ENCODE measurements at places on chromosomes 13 and 19.
A peak's percentile ranks its signal among the peaks of the same experiment; 100 is the strongest.

DNA sequence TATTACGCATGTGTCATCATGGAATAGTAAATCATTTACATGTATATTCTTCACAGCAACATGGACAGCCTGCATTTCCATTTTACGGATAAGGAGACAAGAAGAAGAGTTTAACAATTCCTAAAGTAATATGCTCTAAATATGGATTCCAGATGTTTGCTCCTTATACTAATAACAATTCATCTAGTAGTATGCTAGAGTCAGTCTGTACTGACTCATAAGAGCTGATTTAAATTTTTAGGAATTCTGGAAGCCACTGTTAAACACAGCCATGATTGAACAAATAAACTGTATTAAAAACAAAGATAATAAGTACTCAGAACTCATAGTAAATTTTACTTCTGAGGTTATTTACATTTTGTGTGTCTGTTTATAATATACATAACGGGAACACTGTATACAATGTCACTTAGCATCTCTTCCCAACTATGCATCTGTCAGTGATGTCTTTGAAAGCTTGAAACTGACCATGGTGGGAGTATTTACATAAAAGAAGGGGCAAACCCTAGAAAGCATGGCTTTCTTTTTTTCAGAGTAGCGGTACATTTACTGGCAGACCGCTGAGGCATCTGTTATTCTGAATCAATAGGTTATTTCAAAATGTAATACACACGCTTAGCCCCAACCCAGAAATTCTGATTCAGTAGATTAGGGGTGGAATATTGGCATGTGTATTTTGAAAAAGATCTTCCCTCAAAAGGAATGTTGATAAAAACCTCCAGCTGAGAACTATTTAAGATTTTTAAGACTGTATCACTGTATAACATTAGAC, 12.9 kb downstream of the ZC3H13 start:
- no peak for DNase-seq

GRCh38 chr13:85142351-85142927, 656.8 kb downstream of the SLITRK6 start:
- DNase-seq: no peak

DNA sequence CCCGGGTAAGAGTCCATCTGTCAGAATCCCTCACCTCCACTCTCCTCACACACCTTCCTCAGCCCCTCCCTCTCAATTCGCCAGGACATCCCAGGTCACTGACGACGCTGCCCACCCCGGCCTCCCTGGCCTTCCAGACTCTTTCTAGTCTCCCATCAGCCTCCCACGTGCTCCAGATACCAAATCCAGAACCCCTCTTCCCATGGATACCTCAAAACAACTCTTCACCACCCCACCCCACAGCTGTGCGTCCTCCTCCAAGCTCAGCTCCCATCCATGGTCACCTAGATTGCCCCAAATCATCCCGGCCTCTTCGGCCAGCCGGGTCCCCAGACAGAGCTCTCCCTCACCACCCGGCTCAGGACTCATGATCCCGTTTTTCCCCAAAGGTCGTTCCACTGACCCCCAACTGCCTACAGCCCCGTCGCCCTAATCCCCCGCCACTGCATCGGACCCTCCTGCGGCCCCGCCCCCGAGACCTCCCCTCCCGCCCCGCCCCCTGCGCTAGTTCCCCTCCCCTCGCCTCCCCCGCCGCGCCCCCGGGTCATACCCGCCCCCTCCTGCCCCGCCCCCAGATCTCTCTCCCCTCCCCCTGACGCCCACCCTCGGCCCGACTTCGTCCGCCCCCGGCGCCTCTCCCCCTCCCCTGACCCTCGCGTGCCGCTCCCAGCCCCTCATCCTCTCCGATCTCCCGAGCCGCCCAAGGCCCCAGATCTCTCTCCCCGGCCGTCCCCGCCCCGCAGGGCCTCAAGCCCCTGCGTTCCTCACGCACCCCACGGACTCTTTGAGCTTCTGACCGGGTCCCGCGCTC, 546 bp downstream of the UBXN6 start:
- DNase-seq: peak; percentile 91

- DNase-seq: no peak
Measured at GRCh38 chr13:31264151-31264550, 64.4 kb downstream of the B3GLCT start.

DNA sequence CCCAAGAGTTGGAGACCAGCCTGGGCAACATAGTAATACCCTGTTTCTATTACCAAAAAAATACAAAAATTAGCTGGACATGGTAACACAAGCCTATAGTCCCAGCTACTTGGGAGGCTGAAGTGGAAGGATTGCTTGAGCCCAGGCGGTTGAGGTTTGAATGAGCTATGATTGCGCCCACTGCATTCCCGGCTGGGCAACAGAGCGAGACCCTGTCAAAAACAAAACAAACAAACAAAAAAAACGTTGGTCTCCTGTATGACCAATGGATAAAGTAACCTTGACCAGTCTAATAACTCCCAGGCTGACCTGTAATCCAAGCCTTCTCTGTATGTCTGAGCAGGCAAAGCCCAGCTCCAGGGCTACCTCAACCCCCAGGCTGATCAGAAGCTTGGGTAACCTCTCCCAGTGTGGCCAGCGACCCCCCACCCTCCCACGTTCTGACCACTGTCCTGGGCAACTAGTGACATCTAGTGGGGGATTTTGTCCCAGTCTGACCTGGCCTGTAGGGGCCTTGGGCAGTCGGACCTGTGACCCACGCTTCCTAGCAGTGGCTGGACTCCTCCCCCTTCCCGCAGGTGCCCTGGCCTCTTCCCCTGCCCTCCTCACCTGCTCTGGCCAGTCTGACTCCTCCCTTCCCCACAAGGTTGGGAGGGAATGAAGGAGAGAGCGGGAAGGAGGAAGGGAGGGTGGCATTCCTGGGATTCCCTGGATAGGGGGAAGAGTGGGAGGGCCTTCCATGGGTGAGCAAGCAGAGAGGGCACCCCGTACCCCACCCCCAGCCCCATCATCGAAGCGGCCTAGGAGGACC, 1.0 kb upstream of the BCAM start:
- DNase-seq: no peak

- DNase-seq: peak; percentile 95
Measured at GRCh38 chr19:48752496-48753365, at the start of gene FUT1. TSS of gene FUT1 (minus strand) at chr19:48752641. CDS start at chr19:48751281, 1,360 bp downstream.

- DNase-seq: no peak
Measured at GRCh38 chr19:15197942-15198341, 2.9 kb downstream of the NOTCH3 start.

DNA sequence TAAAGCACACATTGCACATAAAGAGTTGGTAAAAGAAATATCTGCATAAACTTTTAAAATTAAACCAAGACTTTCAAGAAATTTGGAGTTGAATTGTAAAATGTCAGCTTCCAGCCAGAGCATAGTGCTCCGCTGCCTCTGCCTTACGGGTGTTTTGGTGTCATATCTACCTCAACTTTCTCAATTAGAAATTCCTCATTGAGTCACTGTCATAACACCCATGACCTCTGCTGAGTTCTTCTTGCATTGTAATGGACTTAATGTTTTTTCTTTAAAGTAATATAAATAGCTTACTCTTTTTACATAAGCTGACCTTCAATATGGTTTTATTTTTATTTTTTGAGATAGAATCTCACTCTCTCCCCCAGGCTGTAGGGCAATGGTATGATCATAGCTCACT, 551.0 kb upstream of the NBEA start:
- no peak for DNase-seq

DNA sequence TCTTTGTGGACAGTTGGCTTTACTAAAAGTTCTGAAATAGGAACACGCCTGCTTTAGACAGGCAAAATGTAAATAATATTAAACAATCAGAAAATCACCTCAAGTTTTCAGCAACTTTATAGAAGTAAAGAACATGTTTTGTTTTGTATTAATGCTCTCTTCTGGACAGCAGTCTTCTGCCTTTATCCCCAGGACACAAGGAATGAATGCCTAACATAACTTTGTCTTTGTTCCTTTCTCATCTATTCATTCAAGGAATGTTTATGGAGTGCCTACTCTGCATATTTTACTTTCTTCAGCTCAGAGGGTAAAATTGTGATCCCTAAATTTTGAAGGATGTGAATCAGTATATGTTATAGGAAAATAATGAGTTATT, 325.4 kb downstream of the FOXO1 start:
- no peak for DNase-seq

DNA sequence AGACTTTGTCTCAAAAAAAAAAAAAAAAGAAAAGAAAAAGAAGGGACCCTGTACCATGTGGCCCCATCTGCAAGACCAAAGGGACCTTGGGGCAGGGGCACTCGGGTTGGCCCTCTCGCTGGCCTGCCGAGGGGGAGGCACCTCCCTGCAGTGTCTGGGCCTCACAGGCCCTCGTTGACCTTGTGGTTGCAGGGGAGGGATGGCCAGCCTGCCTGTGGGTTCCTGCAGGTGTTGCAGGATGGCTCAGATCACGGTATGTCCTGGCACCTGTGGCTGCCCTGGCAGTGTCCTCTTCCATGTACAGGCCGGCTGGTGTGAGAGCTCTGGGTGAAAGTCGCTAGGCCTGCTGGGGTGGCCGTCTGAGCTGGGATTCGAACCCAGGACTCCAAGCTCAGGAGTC, 4.7 kb upstream of the PGLS start:
- DNase-seq: no peak

- no peak for DNase-seq
Measured at GRCh38 chr13:100880166-100880565, 205.6 kb upstream of the TMTC4 start.

DNA sequence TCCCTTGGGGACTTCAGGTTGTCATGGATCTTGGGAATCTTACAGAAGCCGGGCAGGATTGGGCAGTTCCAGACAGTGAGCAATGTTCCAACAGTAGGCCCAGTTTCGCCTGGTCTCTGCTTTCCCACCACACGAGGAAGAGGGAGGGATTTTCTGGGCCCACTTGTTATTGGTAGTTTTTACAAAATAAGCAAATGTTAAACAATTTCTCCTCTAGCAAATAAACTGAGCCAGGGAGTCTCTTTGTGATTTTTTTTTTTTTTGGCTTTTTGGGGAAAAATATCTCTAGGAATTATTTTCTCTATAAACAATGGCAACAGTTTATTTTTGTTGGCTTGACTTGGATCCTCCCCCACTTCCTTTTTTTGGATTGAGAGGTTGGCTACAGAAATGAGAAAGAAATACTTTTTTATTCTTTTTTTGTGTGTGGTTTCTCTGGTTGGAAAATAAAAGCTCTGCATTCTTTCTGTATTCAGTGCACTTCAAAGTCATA, 89.3 kb downstream of the TM9SF2 start:
- DNase-seq: no peak

DNA sequence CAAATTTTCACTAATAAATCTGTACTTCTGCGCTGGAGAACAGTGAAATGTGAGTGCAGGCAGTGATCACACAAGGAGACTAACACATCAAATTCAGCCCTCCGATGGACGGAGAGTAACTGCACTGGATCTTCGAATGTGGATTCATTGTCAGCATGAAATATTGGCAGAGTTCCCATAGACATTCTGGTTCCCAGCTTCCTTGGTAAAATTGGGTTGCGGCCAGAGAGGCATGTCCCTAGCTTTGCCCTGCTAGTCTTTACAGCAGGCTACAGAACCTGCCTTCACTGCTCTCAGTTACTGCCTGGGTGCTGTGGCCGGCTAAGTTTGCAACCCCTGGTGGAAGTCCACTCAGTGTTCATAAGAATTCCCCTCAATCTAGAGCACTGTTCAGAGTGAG, 32.3 kb upstream of the UQCRFS1 start:
- DNase-seq: peak; percentile 87

GRCh38 chr13:37984357-37984756, 114.8 kb upstream of the TRPC4 start:
- no peak for DNase-seq

GRCh38 chr13:111270126-111270525, 50.3 kb upstream of the TEX29 start:
- no peak for DNase-seq

DNA sequence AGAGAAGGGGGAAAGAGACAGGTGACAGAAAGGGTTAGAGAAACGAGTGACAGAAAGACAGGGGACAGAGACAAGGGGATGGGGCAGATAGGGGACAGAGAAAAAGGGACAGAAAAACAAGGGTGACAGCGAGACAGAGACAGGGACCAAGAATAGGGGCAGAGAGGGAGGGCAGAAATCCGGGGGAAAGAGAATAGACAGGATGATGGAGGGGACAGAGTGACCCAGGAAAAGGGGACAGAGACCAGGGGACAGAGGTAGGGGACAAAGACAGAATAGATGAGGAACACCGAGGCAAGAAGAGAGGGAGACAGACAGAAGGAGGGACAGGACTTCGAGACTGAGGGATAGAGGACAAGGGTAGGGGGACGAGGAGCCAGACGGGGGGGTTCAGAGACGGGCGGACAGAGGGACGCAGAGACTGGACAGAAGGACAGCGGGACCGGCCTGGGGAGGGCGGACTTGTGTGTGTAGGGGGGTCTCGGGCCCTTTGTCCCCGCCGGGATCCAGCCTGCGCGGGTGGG, 593 bp downstream of the CADM4 start:
- DNase-seq: no peak

- DNase-seq: no peak
Measured at GRCh38 chr13:96898646-96899254, 95.5 kb downstream of the OXGR1 start.

- no peak for DNase-seq
Measured at GRCh38 chr13:43805071-43805468, 18.3 kb upstream of the ENOX1 start.

- DNase-seq: peak; percentile 88
Measured at GRCh38 chr19:42129399-42130253, 2.6 kb downstream of the POU2F2 start.

DNA sequence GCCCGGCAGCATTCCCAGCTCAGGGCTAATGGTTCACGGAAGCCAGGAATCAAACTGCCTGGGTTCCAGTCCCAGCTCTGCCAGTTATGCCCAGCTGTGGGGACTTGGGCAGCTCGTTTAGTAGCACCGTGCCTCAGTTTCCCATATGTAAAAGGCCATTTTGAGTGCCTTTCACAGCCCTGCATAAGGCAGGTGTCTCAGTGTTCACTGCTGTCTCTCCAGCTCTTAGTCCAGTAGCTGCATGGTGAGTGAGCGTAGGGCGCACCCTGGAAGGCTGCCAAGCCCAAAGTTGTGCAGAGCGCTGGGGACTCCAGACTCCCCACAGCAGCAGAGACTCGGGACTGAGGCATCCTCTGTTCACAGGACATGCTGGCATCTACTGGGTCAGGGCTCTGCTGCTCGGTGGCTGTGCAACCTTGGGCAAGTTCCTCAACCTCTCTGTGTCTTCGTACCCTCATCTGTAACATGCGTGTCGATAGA, 5.5 kb downstream of the RPL28 start:
- no peak for DNase-seq

- no peak for DNase-seq
Measured at GRCh38 chr19:40006273-40006691, 9.4 kb downstream of the ZNF546 start.
